ENCODE measurements at places on chromosomes 3 and 15.

GRCh38 chr15:89399238-89400115, 64.9 kb upstream of the POLG start:
- peak; percentile 66 for DNase-seq

DNA sequence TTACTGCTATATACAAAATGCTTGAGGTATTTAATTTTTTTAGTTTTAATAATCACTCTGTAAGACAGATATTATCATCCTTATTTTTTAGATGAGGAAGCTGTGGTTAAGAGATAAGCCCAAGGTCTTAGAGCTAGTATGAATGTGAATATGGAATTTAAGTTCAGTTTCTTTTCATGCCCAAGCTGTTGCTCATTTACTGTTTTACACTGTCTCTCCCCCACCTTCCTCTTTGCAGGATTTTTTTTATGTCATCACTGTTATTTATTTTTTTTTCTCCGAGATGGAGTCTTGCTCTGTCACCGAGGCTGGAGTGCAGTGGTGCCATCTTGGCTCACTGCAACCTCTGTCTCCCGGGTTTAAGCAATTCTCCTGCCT, 22.5 kb downstream of the MAP2K5 start:
- DNase-seq: no peak

GRCh38 chr15:48765022-48765421, 45.8 kb downstream of the CEP152 start:
- DNase-seq: no peak

- DNase-seq: no peak
These were observed 26.1 kb downstream of the GOLGA6L2 start for GRCh38 chr15:23420806-23421575.

DNA sequence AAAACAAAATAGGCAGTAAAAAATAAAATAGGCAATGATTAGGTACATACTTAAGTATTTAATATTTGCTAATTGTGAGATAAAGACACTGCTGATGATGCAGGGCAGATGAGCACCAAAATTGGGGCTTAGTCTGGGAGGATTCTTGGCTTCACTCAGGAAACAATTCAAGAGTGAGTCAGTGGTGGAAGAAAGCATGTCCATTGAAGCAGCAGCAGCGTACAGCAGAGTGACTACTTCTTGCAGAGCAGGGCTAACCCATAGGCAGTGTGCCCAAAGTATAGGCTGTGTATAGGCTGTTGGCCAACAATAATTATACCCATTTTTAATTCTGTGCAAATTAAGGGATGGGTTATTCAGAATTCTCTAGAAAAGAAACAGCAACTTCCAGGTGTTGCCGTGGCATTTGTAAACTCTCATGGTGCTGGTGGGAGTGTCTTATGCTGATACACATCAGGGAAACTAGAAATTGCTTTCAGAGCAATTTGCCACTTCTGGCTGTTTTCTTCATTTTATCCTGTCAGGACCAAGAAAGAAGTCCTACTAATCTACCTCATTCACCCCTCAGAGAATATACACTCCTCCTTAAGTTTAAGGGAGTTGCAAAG, 317.3 kb upstream of the NAALADL2 start:
- no peak for DNase-seq

Data from NCI-H1436 (cell line).